ENCODE measurements at places on chromosomes 5 and 9.

DNA sequence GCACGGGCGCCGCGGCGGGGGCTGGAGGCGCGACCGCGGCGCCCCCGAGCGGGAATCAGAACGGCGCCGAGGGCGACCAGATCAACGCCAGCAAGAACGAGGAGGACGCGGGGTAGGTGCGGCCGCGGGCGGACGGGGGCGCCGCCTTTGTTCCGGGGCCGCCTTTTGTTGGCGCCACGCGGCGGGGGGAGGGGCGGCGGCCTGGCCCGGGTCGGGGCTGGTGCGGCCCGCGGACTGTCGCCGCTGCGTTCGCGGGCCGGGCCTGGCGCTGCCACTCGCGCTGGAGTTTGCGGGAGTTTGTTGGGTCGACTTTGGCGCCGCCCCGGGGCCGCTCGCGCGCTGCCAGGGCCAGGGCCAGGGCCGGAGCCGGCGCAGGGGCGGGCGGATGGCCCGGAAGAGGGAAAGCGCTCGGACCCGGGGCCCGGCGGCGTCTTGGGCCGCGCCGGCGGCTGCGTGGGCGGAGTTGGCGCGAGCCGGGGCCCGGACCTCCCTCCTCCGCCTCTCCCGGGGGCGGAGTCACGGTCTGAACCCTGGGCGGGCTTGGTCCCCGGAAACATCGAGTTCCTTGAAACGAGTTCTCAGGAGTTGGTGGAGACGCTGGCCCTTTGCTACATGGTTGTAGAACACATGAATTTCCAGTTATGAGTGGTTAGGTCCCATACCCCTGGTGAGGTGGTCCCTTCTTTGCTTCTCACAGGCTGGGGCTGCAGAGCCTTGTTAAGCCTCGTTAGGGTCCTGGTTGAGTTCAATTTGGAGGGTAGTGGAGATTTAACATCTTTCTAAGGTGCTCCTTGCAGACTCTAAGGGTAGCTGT lies 809 bp downstream of the HNRNPAB start:
- peak; percentile 57 for DNase-seq

DNA sequence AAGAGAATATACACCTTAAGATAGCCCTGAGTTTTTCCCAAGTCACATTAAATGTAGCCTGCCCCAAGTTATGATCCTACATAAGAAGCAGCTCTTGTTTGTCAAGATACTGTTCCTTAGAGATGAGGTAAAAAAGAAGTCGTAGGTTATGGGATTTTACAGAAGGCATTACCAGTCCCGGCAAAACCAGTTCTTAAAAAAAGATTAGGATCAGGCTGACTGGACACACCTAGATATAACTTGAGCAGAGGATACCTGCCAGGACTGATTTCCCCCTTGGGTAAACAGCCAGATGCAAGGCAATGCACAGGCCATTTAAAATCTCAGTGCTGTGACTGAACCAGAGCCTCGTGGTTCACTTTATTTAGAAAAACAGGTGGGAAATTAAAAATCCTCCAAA lies 14.1 kb upstream of the SEMA5A start:
- DNase-seq = no peak

- no peak for DNase-seq
These were observed 127.7 kb upstream of the C9orf72 start for GRCh38 chr9:27701016-27701415.

DNA sequence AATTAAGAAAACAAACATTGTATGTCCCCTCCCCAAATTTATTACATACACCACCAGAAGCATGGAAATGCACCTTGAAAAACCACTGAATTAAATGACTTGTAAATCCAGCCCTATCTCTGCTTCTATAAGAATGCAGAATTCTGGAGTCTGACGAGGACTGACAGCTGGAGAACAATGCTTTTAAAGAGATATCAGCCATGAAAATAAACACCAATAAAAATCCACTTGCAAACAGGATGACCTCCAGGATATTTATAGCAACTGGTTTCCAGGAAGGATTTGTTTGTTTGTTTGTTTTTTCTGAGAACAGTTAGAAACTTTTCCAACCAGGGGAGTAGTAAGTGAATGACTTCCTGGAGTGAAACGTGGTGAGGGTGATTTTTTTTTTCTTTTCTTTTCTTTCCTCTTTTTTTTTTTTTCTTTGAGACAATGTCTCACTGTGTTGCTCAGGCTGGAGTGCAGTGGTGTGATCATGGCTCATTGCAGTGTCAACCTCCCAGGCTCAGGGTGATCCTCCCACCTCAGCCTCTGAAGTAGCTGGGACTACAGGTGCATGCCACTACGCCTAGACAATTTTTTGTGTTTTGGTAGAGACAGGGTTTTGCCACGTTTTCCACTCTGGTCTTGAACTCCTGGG lies 38.7 kb upstream of the SLC36A1 start:
- no peak for DNase-seq

GRCh38 chr5:43195670-43196265 lies 3.7 kb downstream of the NIM1K start:
- no peak for DNase-seq

DNA sequence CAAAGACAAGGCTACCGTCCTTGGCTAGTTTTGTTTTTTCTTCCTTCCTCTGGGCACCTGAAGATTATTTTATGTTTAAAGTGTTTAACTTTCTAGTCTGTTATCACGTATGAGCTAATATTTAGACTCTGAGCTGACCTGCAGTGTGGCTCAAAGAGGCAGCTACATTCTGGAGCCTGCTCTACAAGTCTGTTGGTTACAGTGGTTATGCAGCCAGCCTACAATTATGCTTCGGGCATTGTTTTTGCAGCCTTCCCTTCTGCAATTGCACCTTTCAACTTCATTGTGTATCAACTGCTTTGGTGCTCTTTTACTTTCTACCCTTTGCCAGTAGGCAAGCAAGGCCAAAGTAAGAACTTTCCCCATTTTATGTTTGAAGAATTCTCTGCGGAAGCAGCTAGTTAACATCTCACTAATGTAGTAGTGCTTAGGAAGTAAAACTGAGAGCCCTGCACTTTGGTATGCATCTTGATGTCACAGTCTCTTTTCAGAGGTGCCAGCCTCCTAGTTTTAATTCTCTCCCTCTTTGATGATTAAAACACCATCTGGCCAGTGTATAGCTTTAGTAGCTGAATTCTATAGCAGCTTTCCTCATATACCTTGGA lies 322.1 kb downstream of the FAM170A start:
- no peak for DNase-seq

- no peak for DNase-seq
These were observed 970.3 kb upstream of the ARRDC3 start for GRCh38 chr5:92353107-92354030.

DNA sequence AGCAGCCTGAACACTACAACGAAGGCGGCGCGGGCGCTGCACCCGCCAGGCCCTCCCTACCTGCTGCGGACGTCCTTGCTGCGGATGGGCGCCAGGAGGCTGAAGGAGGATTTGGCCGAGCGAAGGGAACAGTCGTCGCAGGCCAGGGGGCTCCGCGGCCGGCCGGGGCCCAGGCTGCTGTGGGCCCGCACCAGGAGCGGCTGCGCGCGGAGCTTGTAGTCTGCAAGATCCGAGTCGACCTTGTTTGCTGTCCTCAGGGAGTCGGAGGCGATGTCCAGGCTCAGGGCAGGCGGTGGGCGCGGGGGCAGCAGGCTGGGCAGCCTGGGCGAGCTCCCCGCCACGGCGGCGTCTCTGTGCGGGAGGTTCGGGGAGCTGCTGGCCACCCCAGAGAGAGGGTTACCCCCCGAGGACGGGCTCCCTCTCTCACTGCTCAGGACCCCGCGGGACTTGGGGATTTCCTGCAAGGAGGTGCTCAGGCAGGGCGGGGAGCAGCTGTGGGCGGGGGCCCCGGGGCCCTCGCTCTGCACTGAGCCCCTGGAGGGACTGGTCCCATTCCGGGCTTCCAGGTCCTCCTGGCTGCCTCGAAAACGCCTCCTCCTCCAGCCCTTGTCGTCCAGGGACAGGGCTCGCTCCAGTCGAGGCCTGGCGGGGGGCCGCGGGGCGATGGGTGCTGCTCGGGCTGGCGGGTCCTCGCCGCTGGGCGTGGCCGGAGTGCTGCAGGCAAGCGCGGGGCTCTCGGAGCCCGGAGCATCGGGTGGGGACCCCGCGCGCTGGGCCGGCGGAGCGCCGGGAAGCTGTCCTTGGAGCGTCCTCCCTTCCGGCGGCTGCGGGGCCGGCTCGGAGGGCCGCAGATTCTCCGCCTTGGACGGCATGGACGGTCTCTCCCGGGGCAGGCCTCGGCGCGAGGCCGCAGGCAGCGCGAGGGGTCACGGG lies 831 bp downstream of the INPP5E start:
- DNase-seq = peak; percentile 16

DNA sequence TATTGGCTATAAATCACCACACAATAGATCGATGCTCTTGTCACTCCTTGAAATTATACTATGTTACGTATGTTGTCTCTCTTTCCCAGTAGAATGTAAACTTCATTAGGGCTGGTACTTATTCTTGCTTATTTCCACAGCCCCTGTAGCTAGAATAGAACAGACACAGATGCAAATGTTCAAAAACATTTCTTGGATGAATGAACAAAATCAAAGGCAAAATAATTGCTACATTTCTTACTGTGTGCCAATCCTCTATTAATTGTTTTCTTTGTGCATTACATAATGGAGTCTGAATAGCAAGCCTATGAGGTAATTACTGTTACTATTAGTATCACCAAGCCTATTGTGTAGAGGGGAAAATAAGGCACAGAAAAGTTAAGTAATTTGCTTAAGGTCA lies 725 bp upstream of the OR13C2 start:
- peak; percentile 32 for DNase-seq

DNA sequence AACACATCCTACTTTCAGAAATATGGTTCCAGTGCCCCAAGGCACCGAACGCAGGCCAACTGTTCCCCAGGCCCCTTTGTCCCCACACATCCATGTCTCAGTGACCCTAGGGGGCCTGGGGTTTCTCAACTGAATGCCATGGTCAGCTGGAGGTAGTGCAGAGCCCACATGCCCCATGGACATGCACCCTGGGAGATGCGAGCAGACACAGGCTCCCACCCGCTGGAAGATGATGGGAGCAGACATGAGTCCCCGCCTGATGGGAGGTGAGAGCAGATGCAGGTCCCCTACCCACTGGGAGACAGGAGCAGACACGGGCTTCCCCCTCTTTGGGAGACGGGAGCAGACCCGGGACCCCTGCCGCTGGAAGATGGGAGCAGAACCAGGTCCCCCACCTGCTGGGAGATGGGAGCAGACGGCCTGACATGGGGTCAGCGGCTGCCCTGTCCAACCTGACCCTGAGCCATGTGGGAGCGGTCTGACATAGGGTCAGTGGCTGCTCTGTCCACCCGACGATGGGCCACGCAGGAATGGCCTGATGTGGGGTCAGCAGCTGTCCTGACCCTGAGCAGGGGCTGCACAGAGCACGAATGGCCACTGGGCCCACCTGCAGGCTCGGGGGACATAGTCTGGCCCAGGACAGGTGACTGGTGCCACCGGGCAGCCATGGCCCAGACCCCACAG lies 18.4 kb downstream of the ZDHHC11B start:
- no peak for DNase-seq

- no peak for DNase-seq
These were observed 34.6 kb downstream of the HABP4 start for GRCh38 chr9:96484521-96484931.

- peak; percentile 88 for DNase-seq
These were observed at the start of gene FAM193B for GRCh38 chr5:177554474-177555111. TSS of gene FAM193B (minus strand) at chr5:177554563. CDS start at chr5:177554458, 105 bp downstream.

Measured in NCI-H774 (cell line).